Substantia nigra (tissue), 51 donors: ENCODE measurements at places on chromosomes 3 and 15.

DNA sequence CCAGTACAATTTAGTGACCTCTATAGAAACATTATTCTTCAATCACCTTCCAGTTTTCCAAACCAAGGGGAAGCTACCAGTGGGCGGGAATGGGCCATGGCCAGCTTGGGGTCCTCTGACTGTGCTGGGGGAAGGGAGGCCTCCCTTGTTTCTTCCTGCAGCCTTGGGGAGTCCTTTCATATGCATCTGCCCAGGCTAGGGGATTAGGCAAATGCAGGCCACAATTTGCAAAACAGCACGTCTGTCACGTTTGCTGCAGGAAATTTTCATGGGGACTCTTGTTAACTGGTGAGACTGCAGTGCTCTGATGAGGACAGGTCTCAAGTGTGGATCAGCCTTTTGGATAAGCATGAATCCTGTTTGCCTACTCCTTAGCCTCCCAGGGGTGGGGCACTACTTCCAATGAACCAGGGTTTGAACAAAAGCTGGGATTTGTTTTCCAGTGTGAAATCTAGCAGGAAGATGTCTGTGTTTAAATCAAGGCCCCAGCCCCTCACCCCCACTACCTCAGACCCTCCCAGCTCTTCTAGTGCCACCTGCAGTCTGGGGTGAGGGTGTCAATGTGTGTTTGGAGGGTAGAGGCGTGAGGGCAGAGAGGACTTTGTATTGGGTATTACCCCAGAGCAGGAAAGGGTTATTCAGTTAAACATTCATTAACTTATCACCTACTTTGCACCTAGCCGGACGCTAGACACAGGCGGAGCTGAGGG is 219.9 kb downstream of the OPA1 start:
- no peak for DNase-seq

DNA sequence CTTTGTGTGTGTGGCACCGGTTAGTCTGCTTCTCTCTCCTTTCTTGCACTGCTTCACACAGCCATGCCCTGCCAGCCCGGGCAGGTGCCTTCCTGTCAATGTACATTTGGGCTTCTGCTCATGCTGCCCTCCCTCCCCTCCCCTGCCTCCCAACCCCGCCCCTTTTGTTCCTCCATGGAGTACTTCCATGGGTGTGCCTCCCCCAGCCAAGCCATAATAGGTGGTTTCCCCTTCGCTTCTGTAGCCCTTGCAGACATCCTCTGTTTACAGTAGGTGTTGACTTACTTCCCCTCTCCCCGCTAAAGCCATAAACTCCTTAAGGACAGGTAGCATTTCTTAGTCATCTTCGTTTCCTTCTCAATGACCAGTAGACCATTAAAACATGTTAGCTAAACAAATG is 31.8 kb upstream of the CRTC3 start:
- DNase-seq = no peak

DNA sequence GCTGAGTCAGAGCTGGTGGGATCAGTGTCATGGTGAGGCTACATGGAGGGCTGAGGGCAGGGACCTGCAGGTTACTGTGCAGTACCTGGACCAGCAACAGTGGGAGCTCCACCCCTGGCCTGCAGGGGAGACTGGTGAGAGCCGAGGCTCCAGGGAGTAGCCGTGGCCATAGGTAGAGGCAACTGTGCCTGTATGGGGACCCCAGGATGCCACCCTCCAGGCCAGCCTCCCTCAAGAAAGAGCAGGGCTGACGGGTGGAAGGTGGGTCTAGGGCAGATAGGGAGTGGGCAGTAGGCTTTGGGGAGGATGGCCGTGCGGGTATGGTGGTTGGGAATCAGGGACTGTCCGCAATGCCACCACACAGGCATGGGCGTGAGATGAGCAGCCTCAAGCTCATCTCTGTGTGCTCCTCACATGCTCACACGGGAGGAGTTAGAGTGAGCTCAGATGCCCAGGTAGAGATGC is 35.5 kb downstream of the FBLN2 start:
- no peak for DNase-seq

- DNase-seq = no peak
Observed at GRCh38 chr15:44682211-44682610, 18.7 kb upstream of the SPG11 start.

DNA sequence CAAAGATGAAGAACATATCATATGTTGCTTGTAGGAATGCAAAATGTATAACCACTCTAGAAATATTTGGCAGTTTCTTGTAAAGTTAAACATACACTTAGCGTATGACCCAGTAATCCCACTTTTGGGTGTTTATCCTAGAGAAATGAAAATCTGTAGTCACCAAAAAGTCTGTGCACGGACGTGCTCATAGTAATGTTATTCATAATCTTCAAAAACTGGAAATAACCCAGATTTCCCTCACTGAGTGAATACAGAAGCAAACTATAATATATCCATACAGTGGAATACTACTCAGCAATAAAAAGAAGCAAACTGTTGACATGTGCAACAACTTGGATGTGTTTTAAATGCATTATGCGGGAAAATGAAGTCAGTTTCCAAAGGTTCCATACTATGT is 155.9 kb downstream of the AKAP13 start:
- no peak for DNase-seq

- DNase-seq = no peak
Observed at GRCh38 chr3:16509721-16510619, 3.5 kb downstream of the RFTN1 start.

DNA sequence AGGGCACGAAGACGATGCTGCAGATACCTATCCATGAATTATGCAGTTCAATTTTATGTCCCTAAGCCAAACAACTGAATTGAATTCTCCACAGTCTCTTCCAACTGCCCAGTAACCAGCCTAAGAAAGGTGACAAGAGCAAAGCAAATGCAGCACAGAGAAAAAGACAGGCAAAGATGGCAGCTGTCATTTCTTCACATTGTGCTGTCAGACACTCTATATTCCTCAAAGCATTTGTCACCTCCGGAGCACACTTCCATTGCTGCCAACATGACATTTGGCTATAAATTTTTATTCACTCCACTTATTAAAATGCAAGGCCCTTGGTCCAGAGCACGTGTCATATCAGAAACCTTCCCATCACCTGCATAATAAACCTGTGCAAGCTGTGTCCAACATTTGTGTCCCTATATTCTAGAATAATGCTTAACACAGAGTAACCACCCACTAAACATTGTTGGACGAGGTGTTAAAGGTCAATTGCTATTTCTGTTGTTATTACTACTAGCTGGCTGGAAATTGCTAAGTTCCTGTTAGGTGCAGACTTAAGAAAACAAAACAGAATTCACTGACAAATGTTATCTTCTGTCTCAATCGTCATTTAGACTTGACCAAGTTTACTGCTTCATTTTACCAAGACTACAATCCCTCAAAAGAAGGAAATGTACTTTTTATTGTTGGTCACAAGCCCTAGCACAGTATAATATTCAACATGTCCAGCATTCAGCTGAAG is 89.7 kb downstream of the MAGI1 start:
- no peak for DNase-seq

- peak; percentile 25 for DNase-seq
Observed at GRCh38 chr15:84658080-84658787, at the start of gene NMB. NMB (minus strand) TSS chr15:84658199; CDS start chr15:84658152, 47 bp downstream.

GRCh38 chr15:76328106-76328696 is 8.4 kb upstream of the ISL2 start:
- no peak for DNase-seq

DNA sequence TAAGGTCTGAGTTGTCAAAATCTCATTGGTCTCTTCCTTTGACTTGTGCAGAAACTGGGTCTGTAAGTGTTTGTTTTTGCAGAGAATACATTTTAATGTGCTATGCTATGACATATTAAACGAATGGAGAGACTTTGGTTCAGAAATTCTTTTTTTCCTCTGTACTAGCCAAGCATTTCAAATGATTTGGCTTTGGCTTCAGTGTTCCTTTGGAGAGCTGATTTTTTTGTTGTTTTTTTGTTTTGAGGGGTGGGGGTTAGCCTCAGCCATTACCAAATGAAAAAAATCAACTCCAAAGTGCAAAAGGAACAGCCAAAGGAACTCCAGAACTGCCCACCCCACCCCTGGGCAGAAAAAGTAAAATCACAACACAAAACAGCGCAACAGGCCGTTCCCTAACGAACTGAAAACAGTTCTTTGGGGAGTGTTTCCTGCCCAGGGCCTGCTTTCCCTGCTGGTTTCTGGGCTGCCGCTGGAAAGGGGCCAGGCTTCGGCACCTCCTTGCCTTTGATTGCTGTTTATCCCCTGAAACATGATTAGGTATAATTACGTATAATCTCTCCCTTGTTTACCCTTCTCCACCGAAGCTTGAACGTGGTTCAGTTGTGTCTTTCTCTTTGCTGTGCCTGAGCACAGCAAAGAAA is 57.6 kb upstream of the NEO1 start:
- peak; percentile 14 for DNase-seq

GRCh38 chr3:172157564-172158258 is 118.3 kb downstream of the FNDC3B start:
- DNase-seq = no peak

DNA sequence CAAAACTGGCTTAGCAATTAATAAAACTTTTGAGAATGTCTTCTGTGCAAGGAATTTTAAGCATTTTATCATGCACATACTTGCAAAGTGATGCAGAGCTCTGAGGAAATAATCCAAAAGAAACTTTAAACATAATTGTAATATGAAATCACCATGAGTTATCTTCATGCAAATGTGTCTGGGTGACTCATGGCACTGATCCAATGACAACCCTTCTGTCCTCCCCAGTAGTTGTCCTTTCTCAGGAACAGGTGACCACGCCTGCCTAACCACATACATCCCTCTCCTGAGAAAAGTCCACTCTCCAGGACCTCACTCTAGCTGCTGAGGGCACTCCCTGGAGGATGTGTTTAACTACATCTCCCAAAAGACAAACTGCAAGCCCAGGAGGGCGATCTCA is 530.6 kb upstream of the IL12A start:
- no peak for DNase-seq

DNA sequence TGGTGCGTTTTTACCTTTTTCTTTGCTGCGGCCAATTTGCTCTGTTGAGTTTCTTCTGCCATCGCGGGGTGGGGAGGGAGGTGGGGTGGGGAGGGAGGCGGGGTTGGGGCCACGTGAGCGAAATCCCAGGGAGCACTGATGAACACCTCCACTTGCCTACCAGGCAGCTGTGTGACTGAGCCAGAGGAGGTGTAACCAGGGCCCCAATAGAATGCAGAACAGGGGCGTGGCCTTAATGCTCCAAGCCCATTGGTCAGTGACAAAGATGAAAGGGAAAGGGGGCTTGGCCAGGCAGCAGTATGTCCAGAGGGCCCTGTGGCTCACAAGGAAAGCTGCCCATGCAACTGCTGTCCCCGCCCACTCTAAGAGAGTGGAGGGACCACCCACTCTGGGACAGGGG is 21.4 kb upstream of the OR4F6 start:
- no peak for DNase-seq

- DNase-seq = no peak
Observed at GRCh38 chr3:53402326-53402725, 55.0 kb upstream of the DCP1A start.

DNA sequence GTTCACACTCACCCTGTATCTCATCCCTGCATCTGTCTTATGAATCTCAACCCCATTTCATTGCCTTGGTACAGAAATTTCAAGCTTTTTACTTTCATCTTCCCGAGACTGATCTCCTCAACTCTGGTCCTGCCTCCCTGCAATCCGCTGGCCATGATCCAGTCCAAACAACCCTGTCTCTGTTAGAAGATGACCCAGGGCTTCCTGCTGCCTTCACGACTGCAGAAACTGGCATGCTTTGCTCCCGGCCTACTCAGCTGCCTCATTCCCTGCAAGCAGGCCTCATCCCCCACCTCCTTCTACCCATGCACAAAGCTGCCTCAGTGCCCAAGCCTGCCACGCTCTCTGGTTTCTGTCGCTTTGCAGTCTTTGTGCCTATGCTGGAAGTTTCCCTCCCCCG is 12.4 kb downstream of the HES1 start:
- peak; percentile 33 for DNase-seq

- DNase-seq = no peak
Observed at GRCh38 chr3:24722087-24722486, 227.4 kb upstream of the THRB start.

GRCh38 chr3:134143828-134144401 is 106.7 kb downstream of the RYK start:
- no peak for DNase-seq
